ENCODE measurements at places on chromosomes 16 and 17.

GRCh38 chr17:43540821-43541674 is 5.1 kb downstream of the ETV4 start:
- DNase-seq, result no peak

DNA sequence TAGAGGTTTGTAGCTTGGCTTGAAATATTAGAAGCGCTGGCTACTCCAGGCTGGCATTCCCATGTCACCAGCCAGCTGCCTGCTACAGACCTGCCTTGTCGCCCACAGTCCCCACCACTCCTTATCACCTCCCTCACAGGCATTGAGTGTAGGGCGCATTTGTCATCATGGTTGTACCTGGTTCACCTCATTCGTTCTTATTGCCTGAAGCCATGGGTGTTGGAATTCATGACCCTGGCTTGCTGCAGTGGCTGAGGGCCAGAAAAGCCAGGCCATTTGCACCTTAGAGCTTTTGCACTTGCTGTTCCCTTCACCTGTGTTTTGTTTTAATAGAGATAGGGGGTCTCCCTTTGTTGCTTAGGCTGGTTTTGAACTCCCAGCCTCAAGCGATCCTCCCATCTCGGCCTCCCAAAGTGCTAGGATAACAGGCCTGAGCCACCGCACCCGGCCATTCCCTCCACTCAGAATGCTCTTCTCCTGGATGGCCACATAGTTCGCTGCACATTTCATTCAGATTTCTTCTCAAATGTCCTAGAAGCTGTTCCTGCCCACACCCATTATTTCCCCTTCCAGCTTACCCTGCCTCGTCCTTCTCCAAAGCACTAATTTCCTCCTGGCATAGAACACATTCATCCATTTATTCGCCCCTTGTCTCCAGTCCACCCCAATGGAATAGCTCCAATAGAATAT is 97.6 kb downstream of the C16orf78 start:
- DNase-seq, result no peak

DNA sequence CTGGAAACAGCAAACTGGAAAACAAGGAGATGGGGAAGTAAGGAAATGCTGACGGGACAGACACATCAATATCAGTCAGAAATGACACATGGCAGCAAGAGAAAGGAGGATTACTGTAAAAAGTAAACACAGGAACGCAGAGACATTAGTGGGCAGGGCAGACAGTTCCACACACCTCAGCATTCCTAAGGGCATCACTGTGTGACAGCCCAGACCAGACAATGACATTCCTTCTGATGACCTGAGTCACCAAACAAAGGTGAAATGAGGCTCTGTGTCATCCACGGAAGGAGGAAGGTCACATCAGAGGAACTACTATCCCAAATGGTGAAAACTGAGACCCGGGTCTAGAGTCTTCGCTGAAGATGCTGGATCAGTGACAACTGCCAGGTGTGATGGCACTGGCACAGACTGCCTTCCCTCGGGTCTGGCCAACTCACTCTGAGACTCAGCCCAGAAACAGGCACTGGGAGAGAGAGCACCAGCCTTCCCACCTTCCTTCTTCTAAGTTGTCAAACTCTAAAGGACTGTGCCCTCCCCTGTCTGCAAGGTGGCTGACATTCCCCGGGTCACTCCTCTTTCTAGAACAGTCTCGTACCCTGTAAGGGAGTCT is 36.7 kb downstream of the TK2 start:
- DNase-seq, result no peak

DNA sequence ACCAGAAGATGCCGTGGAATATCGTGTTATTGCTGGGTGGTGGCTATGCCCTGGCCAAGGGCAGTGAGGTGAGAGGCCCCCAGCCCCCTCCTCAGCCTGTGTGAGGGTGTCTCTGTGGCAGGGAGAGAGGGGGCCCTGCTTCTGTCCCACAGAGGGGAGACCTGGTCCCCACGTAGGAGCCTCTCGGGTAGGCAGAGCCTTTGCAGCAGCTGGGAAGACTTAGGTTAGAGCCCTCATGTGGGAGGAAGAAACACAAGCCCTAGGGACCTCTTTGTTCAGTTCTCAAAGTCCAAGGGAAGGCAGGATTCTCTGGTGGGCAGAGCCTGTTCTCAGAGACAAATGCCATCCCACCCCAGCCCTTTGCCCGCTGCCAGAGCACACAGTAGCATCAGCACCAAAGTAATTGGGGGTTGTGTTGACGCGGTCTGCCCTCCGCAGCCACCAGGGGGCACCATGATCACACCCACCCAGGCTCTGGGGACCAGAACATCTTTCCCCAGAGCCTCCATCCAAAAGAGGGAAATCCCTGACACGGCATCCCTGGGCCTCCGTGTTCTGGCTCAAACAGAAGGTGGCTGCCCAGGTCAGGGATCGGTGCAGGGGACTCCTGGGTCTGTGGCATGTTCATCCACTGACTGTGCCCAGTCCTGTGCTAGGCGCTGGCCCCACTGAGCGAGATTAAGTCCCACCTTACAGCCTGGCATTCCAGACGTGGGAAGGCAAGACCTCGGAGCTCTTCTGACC is 11.5 kb upstream of the FOXN1 start:
- DNase-seq, result peak; percentile 48

GRCh38 chr16:31706318-31706717 is 167.3 kb upstream of the ZNF267 start:
- DNase-seq, result no peak

- no peak for DNase-seq
Observed at GRCh38 chr16:972316-973002, 1.7 kb upstream of the LMF1 start.

DNA sequence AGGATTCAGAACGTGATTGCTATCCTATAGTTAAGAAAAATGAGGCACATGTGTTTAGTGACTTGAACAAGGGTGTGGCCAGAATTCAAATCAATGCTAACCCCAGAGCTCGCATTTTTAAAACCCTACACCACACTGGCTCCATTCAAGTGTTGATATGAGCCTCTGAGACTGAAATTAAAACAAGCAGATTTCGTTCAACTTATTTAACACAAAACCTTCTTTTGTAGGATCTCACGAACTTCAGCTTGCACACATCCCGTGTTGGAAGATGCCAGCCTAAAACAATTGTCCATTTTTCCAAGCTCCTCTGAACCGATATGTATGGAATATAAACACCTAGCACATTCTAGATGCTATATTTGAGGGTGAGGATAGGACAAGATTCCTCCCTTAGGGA is 231.0 kb upstream of the IRX5 start:
- DNase-seq, result no peak

GRCh38 chr17:73208139-73208827 is 15.4 kb downstream of the COG1 start:
- DNase-seq, result no peak

GRCh38 chr16:3059041-3059722 is 6.3 kb upstream of the IL32 start:
- DNase-seq, result peak; percentile 75

- no peak for DNase-seq
Observed at GRCh38 chr16:67966549-67967182, 1.8 kb downstream of the SLC12A4 start.

DNA sequence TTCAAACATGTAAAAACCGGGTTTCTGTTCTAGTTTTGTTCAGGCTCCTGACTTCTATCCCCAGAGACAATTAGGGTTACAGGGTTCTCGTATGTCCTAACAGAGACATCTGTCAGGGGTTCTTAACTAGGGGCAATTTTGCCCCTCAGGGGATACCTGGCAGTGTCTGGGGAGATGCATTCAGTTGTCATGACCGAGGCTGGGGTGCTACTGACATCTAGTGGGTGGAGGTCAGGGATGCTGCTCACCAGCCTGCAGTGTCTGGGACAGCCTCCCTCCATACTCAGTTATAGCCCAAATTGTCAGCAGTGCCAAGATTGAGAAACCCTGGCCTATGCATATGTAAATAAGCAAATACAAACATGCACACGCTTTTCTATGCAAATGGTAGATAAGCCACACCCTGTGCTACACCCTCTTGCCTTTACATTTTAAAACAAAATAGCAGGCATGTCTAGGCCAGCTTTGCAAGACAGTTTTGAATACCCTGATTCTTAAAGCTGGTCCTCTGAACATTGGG is 37.4 kb downstream of the CLEC16A start:
- peak; percentile 32 for DNase-seq

- no peak for DNase-seq
Observed at GRCh38 chr17:44007346-44008204, 3.2 kb downstream of the NAGS start.

DNA sequence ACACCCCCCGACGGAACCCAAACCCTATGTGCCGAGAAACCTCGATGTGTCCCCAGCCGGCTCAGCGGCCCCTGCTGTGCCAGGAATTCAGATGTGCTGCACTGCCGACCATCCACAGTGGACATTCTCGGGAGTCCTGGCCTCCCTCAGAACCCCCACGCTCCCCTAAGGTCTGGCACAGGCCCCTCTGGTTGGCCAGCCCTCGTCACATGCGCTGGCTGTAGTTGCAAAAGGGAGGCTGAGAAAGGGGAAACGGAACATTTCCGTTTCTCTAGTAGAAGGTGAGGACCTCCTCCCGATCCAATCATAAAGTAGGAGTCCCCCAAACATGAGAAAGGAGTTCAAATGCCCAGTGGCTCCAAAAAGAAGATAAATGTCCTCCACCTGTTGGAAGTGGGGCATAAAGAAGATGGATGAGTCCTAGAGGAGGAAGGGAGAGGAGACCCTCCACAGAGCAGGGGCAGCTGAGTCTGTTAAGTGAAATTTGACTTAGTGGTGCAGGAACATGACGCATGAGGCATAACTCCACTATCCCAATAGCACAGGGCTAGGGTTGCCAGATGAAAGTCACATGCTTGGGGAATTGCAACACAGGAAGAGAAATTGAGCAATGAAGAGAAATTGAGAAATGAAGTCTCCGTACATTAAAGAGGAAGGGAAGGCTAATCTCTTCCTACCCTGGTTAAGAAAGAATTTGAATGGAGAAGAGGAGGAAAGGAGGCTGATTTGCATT is 49.3 kb upstream of the WSB1 start:
- DNase-seq, result peak; percentile 95

- no peak for DNase-seq
Observed at GRCh38 chr17:2406271-2406902, 5.5 kb upstream of the MNT start.

DNA sequence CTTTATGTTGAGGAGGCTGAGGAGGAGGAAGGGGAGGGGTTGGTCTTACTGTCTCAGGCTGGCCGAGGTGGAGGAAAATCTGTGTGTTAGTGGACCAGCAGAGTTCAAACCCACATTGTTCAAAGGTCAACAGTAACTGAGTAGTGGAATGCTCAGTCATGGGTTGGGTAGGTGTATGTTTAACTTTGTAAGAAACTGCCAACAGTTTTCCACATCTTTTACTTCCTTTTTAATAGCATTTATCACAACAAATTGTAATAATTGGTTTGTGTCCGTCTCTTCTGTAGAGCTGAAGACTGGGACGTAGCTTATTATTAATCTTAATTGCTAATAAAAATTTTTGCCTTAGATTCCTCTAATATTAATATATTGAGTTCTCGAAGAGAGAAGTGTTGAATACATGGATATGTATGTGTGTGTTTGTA is 5.3 kb downstream of the ATP6V0A1 start:
- DNase-seq, result no peak

DNA sequence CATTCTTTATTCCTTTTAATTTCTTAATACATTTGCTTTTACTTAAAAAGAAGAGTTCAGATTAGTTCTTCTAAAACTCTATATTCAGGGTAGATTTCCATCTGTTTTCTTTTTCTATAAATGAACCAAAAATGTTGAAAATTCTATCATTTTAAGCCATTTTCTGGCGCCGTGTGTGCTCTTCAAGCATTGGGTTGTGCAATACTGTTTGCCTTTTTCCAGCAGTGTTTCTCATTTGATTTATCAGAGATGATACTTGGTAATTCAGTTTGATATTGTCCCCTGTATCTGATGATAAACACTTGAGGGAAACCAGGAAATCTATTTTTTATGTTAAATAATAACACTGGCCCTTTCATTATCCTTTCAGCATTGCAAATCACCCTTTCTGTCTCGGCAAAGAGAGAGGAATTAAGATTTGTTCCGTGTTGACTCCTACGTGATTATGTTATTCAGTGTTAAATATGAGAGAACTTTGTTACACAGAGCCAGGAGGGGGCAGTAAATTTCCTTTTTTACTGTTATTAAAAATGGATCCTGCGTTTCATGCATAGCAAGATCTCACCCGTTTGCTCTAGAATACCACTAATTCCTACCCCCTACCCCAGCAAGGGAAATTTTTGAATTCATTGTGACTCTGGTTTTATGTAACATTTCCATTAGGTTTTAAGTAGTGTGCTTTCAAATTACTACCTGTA is 606.9 kb upstream of the RBFOX1 start:
- DNase-seq, result no peak

GRCh38 chr17:76132574-76133338 is 8.3 kb downstream of the FOXJ1 start:
- no peak for DNase-seq

GRCh38 chr16:50989047-50989446 is 162.0 kb downstream of the SALL1 start:
- DNase-seq, result no peak

- no peak for DNase-seq
Observed at GRCh38 chr17:73623247-73623646, 21.0 kb downstream of the SDK2 start.

DNA sequence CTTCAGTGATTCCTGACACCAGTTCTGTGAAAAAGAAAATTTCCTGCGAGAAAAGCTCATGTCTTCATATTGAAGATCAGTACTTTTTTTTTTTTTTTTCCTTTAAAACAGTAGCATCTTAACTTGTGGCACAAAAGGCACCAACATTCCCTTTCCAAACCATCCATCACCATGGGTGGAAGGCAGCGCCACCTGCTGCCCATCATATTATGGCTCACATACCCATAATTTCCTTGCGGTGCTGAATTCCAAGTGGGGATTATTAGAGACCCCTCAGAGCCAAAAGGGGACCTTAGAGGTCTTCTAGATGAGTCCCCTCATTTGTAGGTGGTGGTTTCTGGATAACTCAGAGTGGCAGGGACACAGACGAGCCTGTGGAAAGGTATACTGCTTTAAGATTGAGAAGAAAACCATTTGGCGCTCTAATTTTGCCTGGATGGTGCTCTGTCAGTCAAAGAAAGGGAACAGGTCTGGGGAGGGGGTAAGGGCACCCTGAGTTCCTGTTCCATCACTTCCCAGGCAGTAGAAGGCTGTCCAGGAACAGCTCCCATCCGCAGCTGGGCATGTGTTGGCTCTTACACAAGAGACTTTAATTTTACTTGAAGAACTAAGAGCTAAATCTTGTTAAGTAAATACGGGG is 7.9 kb upstream of the SOST start:
- DNase-seq, result peak; percentile 33

GRCh38 chr16:11370084-11370931 is 25.0 kb downstream of the RMI2 start:
- DNase-seq, result no peak

DNA sequence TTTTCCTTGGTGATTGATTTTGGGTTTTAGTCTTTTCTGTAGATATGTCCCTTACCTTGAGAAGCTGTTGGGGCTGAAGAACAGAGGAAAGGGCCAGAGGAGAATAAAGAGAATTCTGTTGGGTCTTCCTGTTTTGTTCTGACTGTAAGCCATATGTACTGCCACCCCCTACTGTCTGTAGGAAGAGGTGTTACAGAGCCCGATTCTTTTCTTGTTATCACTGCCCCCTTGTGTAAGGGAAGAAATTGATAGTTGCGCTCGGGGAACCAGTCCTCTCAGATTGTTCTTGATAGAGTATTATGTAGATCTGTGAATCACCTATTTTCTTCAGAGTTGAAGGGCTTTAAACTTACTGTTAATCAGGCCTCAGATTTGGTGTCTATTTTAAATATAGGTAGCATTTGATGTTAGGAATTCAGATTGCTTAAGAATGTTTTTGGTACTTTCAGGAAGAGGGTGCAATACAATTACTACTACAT is 2.4 kb downstream of the TANC2 start:
- peak; percentile 93 for DNase-seq

- DNase-seq, result no peak
Observed at GRCh38 chr17:56638591-56639051, 45.1 kb downstream of the NOG start.

All from HCEC 1CT (cell line).